ENCODE measurements at places on chromosomes 6 and 20.

GRCh38 chr20:36207602-36208001, 28.7 kb upstream of the AAR2 start:
- no peak for DNase-seq

DNA sequence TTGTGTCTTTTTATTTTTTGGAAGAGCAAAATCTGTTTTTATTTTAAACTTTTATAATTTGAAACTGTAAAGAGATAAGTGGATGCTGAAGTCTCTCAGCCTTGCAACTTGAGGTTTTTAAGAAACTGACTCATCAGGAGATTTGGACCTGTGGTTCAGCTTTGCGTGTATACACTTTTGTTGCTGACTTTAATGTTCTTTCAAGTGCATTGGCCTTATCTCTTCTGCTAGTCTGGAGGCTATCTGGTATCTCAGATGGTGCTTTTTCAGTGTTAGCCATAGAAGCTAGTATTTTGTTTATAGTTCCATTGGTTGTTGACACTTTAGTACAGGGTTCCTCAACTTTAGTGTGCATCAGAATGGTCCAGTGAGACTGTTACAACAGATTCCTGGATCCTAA, 504.0 kb upstream of the SPTLC3 start:
- no peak for DNase-seq

DNA sequence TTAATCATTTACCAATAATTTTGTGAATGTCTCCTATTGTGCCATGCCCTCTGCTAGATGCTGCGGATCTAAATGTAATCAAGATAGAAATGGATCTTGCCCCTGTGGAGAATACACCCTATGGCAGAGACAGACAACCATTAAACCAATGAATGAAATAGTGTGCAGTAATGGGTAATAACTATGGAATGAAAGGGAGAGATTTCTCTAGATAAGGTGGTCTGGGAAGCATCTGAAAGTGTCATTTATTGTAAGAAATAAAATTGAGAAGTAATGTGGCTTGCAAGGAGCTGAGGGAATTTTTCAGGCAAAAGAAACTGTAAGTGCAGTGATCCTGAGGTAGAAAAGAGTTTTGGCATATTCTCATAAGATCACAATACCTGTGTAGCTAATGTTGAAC, 430.0 kb downstream of the LMBRD1 start:
- DNase-seq: no peak

- DNase-seq: no peak
Observed at GRCh38 chr6:126788861-126789365, 329.6 kb upstream of the RSPO3 start.

GRCh38 chr6:133788556-133788955, 100.4 kb upstream of the TCF21 start:
- no peak for DNase-seq

DNA sequence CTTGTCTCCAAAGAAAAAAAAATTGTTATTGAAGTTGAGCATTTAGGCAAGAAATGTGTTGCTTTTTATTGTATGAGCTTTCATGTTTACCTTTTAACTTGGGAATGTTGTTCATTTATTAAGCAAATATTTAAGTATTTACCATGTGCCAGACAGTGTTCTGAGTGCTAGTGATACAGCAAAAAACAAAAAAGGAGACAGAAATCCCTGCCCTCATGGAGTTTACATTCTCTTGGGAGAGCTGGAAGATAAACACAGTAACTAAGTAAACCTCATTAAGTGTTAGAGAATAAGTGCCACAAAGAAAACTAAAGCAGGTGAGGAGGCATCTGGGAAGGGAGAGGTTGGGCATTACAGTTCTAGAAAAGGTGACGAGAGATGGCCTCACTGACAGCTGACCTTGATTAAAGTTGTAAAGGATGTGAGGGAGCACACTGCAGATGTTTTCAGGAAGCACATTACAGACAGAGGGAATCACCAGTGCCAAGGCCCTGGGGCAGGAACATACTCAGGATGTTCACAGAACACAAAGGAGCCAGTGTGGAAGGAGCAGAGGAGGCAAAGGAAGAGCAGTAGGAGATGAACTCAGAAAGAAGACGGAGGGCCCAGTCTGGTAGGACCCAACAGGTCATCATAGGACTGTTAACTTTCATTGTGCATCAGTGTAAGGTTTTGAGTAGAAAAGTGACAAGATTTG, 33.5 kb downstream of the XRN2 start:
- no peak for DNase-seq

DNA sequence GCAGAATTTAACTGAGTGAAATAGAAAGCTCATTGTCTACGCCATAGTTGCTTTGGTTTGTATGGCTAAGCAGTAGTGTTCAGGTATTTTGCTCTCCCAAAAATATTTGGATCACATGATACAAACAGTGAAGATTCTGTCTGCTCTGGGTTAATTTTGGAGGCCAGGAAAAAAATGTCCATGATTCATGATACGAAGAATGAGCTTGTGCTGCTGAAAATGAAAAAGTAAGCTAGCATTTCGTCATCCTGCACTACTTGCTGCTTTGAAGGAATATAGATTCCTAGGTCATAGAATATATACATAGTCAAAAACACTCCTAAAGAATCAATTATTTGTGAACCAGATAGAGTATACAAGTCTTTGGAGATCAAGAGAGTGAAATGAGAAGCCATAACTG, 8.3 kb downstream of the WRNIP1 start:
- DNase-seq: no peak

- DNase-seq: no peak
Observed at GRCh38 chr20:11120431-11120830, 446.6 kb upstream of the JAG1 start.

GRCh38 chr20:6764619-6765018, 2.9 kb upstream of the BMP2 start:
- no peak for DNase-seq

DNA sequence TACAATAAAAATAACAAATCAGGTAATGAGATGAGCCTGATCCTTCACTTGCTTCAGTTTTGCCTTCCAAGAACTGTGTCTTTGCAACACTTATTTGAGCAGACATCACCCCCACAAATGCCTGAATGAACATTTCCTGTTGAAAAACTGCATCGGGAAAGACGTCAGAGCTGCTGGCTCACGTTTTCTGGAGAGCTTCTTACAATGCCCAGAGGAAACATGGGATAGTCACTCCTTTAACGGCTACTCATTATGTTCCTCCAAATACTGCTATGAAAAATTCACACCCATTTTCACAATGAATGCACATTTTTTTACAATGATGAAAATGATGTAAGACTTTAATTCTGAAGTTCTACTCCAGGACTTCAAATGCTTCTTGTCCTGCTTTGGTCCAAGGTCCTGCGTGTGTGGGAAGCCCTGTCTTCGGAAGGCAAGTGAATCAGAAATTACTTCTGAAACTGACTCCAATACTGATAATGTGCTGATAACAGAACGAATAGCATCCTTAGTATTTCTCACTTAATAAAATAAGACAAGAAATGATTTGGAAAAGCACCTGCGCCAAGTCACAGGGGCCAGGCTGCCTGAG, 238.0 kb downstream of the ANKRD60 start:
- no peak for DNase-seq

DNA sequence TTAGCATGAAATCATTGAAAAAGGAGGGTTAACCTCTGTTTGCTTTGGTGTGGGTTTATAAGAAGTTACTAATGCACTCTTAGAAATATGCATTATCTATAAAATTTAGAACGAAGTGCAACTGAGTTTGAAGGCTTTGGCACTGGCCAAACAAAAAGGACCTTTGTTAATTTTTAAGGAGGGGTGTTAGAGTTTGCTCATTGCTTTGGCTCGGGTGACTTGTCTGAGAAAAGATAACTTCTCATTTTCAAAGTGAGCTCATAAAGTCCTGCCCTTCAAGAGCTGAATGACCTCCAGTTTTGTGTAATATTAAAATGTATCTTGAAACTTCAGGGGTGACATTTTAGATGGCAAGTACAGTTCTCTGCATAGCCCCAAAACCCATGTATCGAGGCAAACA, 25.9 kb downstream of the NEDD9 start:
- no peak for DNase-seq

DNA sequence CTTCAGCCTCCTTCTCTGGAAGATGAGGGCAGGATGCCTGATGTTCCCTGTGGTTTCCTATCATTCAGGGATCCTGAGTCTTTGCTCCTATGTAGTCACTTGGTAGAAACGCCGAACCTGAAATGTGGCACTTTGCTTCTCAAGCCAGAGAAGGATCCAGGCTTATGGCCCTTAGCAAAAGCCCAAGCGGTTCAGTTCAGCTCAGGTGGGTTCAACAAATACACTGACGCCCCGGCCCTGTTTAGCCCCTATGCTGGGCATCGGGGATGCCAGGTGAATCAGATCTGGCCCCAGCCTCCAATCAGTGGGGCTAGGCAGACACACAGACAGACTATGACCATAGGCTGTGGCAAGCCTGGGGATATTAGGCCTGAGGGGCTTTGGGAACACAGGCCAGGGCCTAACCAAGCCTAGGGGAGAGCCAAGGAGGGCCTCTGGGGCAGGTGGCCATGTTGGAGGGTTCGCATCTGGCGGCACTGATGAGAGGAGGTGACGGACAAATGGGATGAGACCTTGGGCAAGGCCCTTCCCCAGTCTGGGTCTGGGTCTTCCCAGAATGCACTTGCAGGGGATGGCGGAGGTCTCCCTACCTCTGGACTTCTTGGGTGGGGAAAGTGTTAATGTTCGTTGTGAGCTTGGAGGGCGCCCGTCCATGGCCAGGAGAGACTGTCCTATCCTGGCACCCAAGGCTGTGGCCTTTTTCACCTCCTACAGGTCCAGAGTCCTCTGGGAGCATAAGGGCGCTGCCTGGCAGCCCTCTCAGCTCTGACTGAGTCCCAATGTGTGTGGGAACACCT, 17.6 kb upstream of the SRC start:
- no peak for DNase-seq

DNA sequence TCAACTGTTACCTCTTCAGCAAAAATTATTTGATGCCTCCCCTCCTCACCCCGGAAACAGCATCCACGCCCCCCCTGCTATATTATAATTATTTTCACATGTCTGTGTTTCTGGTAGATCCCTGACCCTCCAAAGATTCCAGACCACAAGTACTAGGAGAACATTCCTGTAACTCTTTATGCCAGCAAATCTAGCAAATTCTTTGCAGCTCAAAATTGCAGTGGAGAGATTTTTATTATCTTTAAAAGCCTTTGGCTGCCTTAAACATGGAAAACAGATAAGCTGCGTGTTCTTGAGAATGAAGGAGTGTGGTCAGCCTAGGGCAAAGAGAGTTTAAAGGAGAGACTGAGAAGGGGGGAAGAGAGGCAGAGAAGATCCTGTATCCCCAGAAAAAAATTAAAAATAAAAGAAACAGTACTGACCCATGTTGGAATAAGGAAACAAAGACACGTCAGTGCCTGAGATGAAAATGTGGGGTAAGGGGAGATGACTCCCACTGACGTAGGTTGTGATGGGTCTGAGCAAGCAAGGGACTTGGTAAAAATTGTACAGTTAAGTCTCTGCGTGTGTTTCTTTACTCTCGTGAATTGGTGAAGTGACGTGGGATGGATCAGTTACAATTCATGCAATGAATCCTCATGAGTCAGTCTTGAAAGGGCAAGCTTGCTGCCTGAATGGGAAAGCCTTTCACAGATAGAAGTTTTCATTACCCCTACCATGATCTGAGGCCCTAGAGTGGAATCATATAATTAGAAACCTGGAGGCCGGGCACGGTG, 8.3 kb downstream of the ID4 start:
- DNase-seq: no peak

GRCh38 chr6:26183237-26183580, 96.0 kb downstream of the HFE start:
- no peak for DNase-seq

- no peak for DNase-seq
Observed at GRCh38 chr20:39897781-39898466, 791.1 kb downstream of the MAFB start.

DNA sequence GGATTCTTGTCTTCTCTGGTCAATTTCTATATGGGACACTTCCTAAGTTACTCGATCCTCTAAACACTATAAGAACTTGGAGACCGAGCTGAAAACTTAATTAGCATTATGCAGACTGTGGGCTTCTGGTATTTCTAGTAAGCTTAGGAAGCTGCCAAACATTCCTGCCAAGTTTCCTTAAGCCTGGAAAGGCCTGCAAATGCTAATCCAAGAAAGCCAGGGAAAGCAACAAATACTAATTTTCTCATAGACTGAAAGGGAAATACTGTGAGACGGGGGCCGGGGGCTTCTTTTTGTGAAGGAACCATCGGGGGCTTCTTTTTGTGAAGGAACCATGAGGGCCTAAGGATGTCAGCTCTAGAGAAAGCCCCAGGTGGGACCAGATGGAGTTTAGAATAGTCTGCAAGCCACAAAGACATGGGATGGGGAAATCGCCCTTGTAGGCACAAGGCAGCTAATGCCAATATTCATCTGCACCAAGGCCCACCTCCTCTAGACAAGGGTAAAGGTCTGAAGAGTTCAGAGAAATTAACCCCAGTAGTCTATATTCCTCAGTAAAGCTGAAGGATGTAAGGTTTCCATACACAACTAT, 332.4 kb upstream of the PRDM1 start:
- DNase-seq: no peak

GRCh38 chr6:90835596-90836212, 248.8 kb upstream of the MAP3K7 start:
- no peak for DNase-seq

GRCh38 chr20:50379049-50379990, 130.9 kb upstream of the PTPN1 start:
- DNase-seq: no peak

DNA sequence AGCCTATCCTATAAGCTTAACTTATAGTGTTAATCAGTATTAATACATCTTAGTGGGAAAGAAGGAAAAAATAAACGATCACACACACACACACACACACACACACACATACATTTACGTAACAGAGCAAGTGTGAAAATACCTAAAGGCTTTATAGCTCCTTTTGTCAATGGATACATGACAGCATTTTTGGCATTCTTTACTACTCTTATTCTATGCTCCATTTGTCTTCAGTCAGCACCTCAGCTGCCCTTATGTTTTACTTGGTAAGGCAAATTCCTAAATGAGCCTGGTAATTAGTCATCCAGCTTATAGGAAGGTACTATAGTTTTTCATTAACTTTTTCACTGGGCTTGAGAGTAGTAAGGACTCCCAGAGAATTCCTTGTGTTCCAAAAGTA, 25.1 kb upstream of the SLC17A3 start:
- no peak for DNase-seq

DNA sequence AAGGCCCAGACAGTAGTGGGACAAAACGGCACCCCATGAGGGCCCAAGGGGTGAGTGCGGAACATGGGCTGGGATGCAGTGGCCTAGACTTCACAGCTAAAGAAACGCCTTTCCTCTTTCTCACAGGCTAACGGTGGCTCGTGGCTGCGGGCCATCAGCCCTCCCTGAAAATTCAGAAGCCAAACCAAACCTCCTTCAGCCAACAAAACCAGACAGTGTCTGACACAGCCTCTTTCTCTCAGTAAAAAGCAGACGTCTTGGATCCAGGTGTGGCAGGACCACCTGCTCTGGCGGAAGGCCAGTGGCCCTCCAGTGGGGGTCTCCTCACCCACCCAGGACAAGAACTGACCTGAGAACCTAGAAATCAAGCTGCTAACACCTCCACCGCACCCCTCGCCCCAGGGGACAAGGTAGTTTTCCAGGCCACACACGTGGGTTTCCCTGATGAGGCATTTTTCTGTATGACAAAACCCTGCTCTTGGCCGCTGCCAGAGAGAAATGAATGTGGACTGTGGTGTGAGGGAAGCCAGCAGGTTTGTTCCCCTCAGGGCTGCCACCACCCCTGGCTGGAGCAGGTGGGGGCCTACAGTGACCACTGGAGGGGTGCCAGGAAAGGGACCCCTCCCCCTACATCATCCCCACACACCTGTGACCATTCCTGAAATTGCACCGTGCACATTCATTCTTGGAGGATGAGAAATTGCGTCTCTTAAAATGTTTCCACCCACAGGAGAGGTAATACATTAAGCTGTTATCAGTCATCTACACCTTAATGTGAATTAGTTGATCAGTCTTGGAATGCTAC, 76.8 kb upstream of the PIM1 start:
- no peak for DNase-seq

GRCh38 chr6:112113918-112114317, 26.5 kb downstream of the FAM229B start:
- DNase-seq: no peak

Data from stimulated activated CD8-positive, alpha-beta memory T cell treated with anti-CD3 and anti-CD28 coated beads, Interleukin-2, amount 100 ng/mL, for 1 hour (primary cell).